ENCODE measurements at places on chromosomes 12 and 14.

DNA sequence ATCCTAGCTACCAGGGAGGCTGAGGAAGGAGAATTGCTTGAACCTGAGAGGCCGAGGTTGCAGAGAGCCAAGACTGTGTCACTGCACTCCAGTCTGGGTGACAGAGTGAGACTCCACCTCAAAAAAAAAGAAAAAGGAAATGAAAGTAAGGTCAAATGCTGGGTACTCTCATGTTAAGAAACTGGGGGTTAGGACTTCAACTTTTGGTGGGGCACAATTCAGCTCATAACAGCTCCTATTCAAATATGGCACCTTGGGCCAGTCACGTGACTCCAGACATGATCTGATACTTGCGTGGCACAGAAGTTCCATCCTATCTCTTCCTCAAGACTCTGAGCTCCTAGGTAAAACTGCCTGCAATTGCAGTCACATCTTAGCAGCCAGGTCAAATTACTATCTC lies 142.7 kb downstream of the EGLN3 start:
- DNase-seq: no peak

DNA sequence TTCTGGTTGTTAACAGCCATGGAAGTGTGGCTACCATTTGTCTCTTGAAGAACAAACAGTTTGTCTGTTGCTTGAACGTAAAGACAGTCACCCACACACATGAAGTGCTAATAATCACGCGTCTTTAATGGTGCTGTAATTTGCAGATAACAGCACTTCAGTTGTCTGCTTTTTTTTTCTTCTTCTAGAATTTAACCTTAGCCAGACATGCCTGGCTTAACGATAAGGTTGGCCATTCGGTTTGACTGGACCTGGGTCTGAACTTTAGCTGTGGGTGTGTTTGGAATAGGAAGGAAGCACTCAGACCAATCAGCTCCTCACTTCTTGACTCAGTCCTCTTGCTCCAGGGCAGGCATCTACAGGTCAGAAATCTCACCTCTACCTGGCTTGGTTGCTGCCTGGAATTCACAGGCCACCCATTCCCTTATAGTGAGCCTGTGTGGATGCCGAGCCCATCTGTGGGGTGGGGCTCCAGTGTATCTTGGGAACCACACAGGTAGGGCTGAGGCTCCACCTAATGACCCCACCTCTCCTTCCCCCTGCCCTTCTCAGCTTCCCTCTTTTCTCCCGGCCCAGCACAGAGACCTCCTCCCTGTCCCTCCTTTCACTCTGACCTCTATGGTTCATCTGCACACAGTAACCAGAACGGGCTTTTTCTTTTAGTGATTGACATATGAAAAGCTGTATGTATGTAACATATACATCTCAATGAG lies 246.4 kb upstream of the PWP1 start:
- DNase-seq: no peak

- DNase-seq: no peak
Measured at GRCh38 chr12:82787016-82787415, 100.3 kb downstream of the TMTC2 start.

- no peak for DNase-seq
Measured at GRCh38 chr12:45284096-45284901, 68.4 kb downstream of the ANO6 start.

DNA sequence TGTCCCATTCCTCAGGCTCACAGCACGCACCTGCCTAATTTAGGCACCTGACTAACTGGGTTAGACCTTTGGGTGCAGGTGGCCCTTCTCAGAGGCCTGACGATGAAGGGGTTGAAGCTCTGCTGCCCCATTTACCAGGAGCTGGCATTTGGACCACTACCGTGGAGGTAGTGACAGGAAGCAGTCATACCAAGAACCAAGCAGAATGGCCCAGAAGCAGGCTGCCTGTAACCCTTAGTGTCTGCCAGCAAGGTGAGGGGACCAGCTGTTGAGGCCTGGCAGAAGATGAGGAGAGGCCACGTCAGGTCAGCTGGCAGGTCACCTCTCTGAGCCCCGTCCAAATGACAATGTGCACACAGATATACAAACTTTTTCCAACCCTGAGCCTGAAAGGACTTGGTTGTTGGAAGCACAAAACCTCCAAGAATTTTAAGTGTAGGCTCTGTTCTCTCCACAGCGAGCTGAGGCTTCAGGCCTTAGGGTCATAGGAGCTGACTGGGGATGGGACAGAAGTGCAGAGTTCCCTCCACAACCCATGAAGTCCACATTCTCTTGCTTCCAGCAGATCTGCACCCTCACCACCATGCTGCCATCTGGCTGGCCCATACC lies 23.1 kb downstream of the VASH1 start:
- DNase-seq: no peak

DNA sequence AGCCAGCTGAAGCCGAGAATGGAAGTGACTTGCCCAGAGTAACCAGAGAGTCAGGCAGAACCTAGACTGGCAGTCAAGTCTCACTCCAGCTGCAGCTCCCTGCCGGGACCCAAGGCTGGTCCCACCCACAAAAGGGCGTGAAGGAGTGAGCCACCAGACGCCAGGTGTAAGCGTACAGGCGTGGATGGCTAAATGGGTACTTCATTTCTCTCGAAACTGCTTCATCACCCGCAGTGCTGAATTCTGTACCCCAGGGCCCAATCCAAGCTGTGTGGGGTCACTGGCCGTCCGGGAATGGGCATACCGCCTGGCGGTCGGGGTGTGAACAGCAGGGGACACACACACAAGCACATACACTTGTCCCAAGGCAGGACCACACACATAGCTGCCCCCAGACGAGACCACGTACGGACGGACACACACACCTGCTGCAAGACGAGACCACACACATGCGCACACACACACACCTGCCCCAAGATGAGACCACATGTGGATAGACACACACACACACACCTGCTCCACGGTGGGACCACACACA lies 34.8 kb downstream of the DEGS2 start:
- no peak for DNase-seq

DNA sequence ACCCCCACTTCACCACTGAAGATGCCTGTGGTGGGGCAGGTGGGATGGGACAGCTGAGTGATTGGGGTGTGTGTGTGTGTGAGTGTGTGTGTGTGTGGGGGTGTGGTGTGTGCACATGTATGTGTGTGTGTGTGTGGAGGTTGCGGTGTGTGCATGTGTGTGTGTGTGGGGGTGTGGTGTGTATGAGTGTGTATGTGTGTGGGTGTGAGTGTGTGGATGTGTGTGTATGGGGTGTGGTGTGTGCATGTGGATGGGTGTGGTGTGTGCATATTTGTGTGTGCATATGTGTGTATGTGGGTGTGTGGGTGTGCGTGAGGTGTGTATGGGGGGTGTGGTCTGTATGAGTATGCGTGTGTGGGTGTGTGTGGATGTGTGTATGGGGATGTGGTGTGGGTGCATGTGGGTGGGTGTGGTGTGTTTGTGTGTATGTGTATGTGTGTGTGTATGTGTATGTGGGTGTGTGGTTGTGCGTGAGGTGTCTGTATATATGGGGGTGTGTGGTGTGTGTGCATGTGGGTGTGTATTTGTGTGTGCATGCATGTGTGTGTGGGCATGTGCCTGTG lies 61.6 kb downstream of the PLEKHG3 start:
- no peak for DNase-seq

DNA sequence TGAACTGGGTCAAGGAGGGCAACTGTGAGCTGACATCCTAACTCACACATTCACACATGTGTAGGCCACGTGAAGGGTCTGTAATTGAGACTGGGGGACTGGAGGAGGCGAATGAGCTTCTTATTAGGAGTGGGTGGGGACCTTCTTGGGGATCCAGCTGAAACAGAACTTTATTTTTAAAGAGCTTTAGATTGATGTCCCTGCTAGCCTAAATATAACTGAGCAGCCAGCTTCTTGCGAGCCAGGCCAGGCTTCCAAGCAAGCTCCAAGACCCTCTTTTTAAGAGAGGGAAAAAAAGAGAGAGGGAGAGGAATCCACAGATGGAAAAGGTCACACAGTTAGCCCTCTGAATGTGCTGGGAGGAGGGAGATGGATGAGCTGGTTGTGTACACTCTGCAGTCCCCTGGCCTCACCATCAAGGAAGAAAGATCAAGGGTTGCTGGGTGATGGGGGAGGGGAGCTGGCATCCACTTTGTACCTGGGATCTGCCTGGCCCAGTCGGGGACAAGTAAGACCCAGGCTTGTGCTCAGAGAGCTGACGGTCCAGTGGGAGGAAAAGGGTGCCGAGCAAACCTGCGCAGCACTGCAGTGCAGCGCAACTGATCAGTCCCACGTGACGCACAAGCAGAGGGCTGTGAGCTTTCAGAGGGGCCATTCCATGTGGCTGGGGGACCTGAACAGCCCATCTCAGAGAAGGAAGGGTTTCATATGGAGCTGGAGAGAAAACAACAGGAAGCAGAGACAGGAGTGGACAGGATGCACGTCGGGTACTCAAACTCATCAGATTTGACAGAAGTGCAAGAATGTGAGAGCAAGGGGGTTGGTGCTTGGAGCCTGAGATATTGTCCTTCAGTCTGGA lies 154.5 kb downstream of the ZFP36L1 start:
- DNase-seq: no peak
